ENCODE measurements at places on chromosomes 3 and 15.

DNA sequence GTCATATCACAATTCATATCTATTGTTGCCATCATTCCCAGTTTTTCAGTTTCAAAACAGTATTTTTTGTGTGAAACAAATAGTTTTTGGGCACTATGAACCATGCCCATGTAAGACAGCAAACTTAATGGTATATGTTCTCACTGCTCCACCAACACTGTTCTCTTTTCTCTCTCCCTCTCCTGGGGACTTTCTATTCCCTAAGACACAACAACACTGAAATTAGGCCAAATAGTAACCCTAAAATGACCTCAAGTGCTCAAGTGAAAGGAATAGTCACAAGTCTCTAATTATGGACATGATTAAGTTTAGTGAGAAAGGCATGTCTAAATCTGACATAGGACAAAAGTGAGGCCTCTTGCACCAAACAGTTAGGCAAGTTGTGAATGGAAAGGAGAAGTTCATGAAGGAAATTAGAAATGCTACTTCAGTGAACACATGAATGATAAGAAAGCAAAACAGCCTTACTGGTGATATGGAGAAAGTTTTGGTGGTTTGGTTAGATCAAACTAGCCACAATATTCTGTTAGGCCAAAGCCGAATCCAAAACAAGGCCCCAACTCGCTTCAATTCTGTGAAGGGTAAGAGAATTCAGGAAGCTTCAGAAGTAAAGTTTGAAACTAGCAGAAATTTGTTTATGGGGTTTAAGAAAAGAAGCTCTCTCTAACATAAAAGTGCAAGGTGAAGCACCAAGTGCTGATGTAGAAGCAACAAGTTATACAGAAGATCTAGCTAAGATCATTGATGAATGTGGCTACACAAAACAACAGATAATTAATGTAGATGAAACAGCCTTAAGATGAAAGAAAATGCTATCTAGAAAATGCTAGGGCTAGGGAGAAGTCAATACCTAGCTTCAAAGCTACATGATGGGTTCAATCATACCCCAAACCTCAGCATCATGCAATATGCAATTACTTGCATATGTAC is 104.2 kb downstream of the CBLB start:
- DNase-seq, result no peak

- no peak for DNase-seq
These were observed 1.3 kb downstream of the SLC28A1 start for GRCh38 chr15:84885801-84886200.

DNA sequence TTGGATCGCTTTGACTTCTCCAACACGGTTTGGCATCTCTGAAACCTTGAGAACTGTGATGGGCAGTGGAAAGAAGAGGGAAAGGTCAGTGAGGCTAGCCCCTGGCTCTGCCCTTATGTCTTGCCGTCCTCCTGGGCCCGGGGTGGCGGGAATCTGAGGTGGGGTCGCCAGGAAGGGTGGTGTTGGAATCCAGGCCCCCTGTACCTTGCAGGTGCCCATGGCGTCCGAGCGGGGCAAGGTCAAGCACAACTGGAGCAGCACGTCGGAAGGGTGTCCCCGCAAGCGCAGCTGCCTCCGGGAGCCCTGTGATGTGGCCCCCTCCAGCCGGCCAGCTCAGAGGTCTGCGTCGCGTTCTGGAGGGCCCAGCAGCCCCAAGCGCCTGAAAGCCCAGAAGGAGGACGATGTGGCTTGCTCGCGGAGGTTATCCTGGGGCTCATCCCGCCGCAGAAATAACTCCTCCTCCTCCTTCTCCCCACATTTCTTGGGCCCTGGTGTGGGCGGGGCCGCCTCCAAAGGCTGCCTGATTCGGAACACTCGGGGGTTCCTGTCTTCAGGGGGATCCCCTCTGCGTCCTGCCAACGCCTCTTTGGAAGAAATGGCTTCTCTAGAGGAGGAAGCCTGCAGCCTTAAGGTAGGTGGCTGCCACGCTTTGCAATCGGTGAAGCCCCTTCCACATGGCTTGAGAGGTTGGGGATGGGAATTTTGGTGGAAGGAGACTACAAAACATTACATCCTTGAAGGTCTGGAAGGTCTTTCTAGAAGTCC is 907 bp downstream of the TATDN2 start:
- peak; percentile 19 for DNase-seq

GRCh38 chr3:143216709-143217182 is 97.2 kb downstream of the CHST2 start:
- DNase-seq, result no peak

GRCh38 chr15:89068325-89068784 is 19.9 kb upstream of the ABHD2 start:
- DNase-seq, result no peak

DNA sequence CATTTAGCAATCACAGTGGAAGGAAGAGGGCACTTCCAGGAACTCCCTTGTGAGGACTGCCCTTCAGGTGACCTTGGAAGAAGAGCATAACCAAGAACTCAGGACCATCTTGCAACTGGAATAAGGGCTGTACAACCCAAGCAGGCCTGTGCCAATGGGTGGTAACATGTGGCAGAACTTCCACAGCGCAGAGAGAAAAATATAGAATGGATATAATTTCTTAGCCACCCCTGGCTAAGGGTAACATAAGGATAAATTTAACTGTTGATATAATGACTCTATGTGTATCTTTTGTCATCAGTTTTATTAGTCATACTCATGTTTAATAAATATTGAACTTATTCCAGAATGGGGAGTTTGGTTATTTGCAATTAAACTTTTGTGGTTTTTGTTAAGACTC is 13.4 kb upstream of the MFSD1 start:
- DNase-seq, result no peak

DNA sequence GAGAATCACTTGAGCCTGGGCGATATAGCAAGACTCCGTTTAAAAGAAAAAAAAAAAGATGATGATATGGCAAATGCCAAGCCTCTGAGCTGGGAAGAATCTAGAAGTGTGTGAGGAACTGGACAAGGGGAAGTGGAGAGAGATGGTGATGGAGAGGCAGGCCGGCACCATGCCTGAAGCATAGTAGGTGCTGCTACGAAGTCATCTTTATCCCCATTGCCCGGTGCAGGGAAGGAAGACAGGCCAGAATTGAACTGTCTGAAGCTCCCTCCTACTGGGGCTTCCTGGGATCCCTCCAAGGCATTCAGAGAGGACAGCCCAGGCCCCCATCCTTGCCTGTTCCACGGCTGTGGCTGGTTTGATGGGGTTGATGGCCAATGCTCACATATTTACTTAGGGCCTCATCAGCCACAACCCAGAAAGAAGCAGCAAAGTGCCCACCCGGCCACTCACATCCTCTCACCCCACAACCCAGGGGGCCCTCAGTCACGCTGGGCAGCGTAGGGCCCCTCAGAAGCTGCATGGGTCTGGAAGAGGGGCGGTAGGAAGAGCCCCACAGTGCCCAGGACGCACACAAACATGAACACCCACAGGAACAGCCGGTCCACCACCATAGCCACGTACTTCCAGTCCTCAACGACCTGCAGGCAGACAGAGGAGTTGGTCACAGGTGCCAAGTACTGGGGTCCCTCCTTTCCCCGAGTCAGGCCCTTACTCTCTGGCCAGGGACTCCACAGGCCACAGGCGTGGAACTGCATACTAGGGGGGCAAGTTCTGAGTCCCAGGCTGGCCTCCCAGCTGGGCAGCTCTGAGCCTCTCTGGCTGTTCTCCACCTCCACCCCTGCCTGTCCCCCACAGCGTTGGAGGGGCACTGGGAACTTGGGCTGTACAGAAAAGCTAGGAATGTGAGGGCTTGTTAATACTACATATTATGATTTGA is 4.1 kb upstream of the CHRNA3 start:
- no peak for DNase-seq

DNA sequence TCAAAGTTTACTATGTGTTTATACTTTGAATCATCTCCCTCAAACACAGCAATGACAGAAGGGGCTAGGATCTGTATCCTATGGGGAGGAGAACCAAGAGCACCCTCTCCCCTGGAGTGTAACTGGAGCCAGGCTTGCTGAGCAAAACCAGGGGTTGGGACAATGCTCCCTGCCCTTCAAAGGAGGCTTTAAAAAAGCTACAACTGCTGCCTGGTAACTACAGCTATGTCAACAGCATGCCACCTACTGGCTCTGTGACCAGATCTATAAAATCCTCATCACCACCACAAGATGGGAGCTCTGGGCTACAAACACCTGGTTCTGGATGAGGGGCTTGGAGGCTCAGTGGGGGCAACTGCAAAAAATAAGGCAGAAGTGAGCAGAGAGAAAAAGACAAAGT is 61.9 kb downstream of the ANO10 start:
- DNase-seq, result no peak

DNA sequence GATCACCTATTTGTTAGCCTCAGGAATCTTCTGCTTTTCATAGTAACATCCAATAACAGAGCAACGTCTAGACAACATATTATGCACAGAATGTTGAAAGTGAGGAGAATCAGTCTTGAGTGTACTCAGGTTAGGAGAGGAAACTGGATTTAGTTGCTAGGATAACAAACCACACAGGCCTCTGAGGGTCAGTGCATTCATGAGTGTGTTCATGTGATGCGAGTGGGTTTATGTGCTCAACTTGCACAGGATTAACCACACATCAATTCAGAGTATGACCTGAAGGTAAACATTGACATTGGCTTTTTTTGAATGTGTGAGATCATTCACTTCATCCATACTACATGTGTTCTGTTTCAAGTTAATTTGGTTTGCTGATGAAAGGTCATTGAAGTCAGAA is 287.6 kb downstream of the DIPK2A start:
- no peak for DNase-seq

DNA sequence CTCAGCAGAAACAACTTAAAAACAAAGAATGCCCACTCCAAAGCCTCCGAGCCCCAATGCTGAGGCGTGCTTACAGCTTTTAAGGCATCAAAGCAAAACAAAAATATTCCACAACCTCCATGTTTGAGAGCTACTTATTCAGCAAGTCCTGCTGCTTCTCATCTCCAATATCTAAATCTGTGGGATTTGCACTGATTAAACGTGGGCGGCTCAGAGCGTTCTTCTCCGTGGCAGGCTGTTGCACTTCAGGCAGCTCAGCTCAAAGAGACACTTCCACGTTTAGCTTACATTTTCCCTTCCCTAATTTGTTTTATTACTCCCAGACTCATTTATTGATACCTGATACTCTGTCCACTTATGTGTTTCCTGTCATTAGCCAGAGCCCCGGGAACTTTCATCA is 282.6 kb upstream of the MCTP2 start:
- DNase-seq, result no peak

- no peak for DNase-seq
These were observed 1.3 kb downstream of the RHCG start for GRCh38 chr15:89494941-89495637.

GRCh38 chr15:71116942-71117341 is 1.7 kb downstream of the THSD4 start:
- no peak for DNase-seq

DNA sequence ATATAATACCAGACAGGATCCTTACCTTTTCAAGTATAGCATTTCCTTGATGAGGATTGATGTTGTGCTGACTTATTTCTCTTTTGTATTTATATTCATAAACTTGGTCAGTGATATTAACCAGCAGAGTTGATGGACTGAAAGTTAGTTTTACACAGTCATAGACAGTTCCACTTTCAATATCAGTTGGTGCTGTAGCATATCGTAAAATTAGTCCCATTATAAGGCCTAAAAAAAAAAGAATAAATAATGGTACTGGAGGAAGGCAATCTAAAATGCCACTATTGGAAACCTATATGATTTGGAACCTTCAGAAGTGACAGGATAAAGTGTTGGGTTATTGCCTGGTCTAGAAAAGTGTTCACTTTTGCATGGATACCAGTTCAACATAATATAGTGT is 16.3 kb downstream of the SLC9A9 start:
- DNase-seq, result no peak

- no peak for DNase-seq
These were observed 4.8 kb downstream of the DENND4A start for GRCh38 chr15:65787260-65787659.

GRCh38 chr15:30895461-30896210 is 8.1 kb upstream of the FAN1 start:
- no peak for DNase-seq

GRCh38 chr3:28574036-28574435 is 225.4 kb upstream of the AZI2 start:
- DNase-seq, result no peak

- DNase-seq, result no peak
These were observed 146.5 kb downstream of the NUP210 start for GRCh38 chr3:13273604-13274105.

DNA sequence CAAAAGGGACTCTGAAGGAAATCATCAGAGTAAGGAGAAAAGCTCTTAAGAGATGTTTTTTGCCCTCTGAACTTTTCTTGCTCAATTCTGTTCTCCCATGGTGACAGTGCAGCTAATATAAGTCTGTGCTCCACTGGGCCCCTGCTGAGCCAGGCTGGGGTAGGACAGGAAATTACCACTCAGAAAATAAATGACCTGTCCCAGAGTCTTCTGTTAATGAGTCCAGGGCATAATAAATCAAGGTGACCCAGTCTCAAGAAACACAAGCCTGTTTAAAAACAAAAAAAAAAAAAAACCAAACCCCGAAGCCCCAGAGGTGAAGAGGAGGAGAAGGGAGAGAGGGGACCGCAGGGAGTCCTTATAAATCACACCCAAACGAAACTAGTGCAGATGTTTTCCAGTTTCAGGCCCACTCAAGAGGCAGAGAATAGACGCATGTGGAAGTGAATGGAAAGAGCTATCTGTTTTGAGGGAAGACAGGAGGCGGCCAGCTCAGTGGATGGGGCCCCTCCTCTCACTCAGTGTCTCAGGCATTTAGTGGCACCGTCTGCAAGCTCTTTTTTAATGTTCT is 59.8 kb upstream of the BOC start:
- DNase-seq, result no peak

GRCh38 chr3:123028233-123028828 is 768 bp upstream of the SEMA5B start:
- no peak for DNase-seq

DNA sequence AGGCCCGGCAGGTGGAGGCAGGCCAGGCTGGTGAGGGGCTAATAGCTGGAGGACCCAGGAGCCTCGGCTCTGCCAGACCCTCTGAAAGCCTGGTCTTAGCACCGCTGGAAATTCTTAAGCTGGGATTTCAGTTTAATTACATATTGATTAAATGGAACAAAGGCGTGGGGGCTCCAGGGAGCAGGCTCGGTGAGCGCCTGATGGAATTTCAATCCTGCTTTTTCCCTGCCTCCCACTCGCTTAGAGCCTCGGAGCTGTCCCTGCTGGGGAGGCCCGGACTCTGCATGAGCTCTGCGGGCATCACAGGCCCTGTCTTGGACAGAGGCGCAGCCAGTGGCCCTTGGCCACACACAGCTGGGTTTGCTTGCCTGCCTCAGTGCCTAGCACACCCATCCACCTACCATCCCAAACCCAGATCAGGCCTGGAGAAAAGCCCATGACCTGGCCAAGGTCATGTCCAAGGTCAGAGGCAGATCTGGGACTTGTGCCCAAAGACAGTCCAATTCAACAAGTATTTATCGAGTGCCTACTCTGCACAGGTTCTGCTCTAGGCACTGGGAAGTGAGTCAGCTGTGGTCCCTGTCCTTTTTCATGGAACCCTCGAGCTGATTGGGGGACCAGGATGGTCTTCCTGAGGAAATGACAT is 40.6 kb downstream of the LINGO1 start:
- DNase-seq, result no peak

GRCh38 chr3:56164436-56164835 is 303.8 kb downstream of the ERC2 start:
- no peak for DNase-seq
